ENCODE measurements at places on chromosomes 12 and 14.

GRCh38 chr14:65461730-65462129 is 49.2 kb downstream of the FUT8 start:
- no peak for DNase-seq

DNA sequence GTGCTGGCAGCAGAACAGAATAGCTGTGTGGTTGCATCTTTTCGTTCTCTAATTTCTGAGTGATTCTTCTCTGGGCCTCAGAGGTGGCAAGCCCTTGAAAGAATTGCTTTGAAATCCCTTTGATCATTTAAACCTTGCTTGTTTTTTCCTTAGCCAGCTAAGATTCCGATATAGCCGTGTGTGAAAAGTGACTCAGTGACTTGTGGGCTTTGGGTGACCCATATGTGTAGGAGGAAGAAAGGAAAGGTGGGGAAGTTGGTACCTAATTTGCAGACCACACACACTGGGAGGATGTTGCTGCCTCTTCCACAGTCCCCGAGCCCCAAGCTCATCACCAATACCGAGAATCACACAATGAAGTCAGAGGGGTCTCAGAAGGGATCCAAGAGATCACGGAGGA is 18.8 kb downstream of the SLC24A4 start:
- no peak for DNase-seq

GRCh38 chr12:49491823-49492222 is 47.0 kb upstream of the KCNH3 start:
- DNase-seq = no peak

DNA sequence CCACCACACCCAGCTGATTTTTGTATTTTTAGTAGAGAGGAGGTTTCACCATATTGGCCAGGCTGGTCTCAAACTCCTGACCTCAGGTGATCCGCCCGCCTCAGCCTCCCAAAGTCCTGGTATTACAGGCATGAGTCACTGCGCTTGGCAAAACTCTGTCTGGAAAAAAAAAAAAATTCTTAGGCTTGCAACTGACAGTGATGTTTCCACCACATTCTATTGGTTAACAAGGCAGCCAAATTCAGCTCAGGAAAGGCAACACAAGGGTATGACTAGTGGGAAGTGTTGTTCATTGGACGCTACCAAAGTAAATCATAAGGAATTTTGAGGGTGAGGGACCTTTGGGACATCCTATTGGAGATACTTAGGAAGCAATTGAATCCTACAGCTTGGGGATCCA is 2.9 kb upstream of the SBNO1 start:
- no peak for DNase-seq

GRCh38 chr12:79573820-79574219 is 116.9 kb downstream of the PAWR start:
- no peak for DNase-seq
